Large intestine (tissue), 12 donors: ENCODE measurements at places on chromosomes 3 and 15. TPM values are rescaled to one million over a fixed set of nuclear protein-coding genes. Genes with fewer than 3 reads are reported as not detected.

Gene SLCO3A1
- polyA plus RNA-seq: 5.1 TPM

Gene RPSA
- polyA plus RNA-seq: 1,397 TPM

Gene CCPG1
- polyA plus RNA-seq: 38.9 TPM

Gene FILIP1L
- 36.3 TPM for polyA plus RNA-seq

Gene RBM6
- polyA plus RNA-seq: 153 TPM

Gene TM4SF18
- polyA plus RNA-seq: 6.6 TPM

Gene SENP2
- 34.6 TPM for polyA plus RNA-seq

Gene DZIP3
- polyA plus RNA-seq: 13.9 TPM

Gene ISLR
- 24.8 TPM for polyA plus RNA-seq

Gene AP2M1
- polyA plus RNA-seq: 286 TPM

Gene CATSPER2
- 55.3 TPM for polyA plus RNA-seq

Gene IL17RD
- polyA plus RNA-seq: 5.0 TPM

Gene TERC
- 1.1 TPM for polyA plus RNA-seq

Gene WDR93
- 0.30 TPM for polyA plus RNA-seq

Gene KNG1
- 5.1 TPM for polyA plus RNA-seq

Gene DPPA2
- 0.03 TPM for polyA plus RNA-seq

Gene ALPK3
- polyA plus RNA-seq: 9.4 TPM

Gene DUOX1
- polyA plus RNA-seq: 2.6 TPM

Gene CA12
- polyA plus RNA-seq: 1.0 TPM

Gene PEX5L
- polyA plus RNA-seq: 0.61 TPM

Gene PRSS50
- 3.1 TPM for polyA plus RNA-seq

Gene ILDR1
- 3.2 TPM for polyA plus RNA-seq

Gene CCR1
- 3.4 TPM for polyA plus RNA-seq

Gene CLDN1
- 17.4 TPM for polyA plus RNA-seq

Gene CHP1
- polyA plus RNA-seq: 55.8 TPM

Gene CTXND1
- polyA plus RNA-seq: 0.70 TPM

Gene CEP97
- polyA plus RNA-seq: 5.3 TPM

Gene FGD5
- 6.3 TPM for polyA plus RNA-seq

Gene CLSTN2
- polyA plus RNA-seq: 1.8 TPM

Gene SLC22A13
- 0.34 TPM for polyA plus RNA-seq

Gene GATM
- 149 TPM for polyA plus RNA-seq
